Esophagus (tissue), 2 donors: ENCODE measurements at places on chromosomes 2 and 18. TPM values are rescaled to one million over a fixed set of nuclear protein-coding genes. Genes with fewer than 3 reads are reported as not detected.

The CELF4 gene
- 0.02 TPM for polyA plus RNA-seq

The DHRS9 gene
- polyA plus RNA-seq: 33.4 TPM

The UGT1A4 gene
- 0.69 TPM for polyA plus RNA-seq

The SLC20A1 gene
- 10.1 TPM for polyA plus RNA-seq

The TDRD15 gene
- polyA plus RNA-seq: not detected

The CAPG gene
- polyA plus RNA-seq: 297 TPM
